Activated CD4-positive, alpha-beta T cell treated with anti-CD3 and anti-CD28 coated beads, Interleukin-2, Interleukin-6, amounts not matched to agents 100 ng/mL and 50 ng/mL, durations not matched to agents 16 hours and 8 hours (primary cell): ENCODE measurements at places on chromosomes 12 and 14.

- DNase-seq: no peak
These were observed 2.4 kb downstream of the DYNC1H1 start for GRCh38 chr14:101966742-101967141.

GRCh38 chr12:52254965-52255751, 19.3 kb upstream of the KRT86 start:
- DNase-seq: no peak

- no peak for DNase-seq
These were observed 46.5 kb downstream of the PAPLN start for GRCh38 chr14:73283608-73284379.

- DNase-seq: no peak
These were observed 143.5 kb downstream of the SSPN start for GRCh38 chr12:26338586-26339572.

- no peak for DNase-seq
These were observed 8.2 kb downstream of the KCNA5 start for GRCh38 chr12:5051913-5052312.

- no peak for DNase-seq
These were observed 71.0 kb downstream of the SLC6A15 start for GRCh38 chr12:84841591-84841990.

- no peak for DNase-seq
These were observed 18.6 kb downstream of the LRTM2 start for GRCh38 chr12:1838994-1839365.

DNA sequence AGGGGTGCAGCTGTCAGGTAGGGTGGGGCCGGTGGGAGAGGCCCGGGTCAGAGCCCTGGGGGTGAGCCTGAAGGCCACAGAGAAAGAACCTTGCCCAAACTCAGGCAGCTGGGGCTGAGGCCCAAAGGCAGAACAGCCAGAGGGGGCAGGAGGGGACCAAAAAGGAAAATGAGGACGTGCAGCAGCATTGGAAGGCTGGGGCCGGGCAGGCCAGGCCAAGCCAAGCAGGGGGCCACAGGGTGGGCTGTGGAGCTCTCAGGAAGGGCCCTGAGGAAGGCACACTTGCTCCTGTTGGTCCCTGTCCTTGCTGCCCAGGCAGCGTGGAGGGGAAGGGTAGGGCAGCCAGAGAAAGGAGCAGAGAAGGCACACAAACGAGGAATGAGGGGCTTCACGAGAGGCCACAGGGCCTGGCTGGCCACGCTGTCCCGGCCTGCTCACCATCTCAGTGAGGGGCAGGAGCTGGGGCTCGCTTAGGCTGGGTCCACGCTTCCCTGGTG, 10.5 kb downstream of the MMP14 start:
- DNase-seq: no peak

DNA sequence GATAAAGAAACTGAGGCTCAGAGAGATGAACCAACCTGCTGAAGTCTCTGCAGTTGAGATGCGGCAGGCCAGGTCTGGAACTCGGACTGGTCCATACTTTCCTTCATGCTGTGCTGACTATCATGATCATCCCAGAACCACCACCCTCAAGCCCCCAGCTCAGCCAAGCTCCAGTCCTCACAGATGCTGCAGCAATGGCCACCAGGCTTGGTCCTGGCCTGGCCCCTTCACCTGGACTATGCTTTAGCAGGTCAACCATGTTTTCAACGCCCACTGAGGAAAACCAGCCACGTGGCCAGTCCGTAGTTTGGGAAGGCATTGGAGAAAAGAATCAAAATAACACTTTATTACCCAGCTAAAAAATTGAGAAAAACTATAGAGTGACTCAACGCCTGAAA, 1.4 kb downstream of the GPR68 start:
- DNase-seq: peak; percentile 59

DNA sequence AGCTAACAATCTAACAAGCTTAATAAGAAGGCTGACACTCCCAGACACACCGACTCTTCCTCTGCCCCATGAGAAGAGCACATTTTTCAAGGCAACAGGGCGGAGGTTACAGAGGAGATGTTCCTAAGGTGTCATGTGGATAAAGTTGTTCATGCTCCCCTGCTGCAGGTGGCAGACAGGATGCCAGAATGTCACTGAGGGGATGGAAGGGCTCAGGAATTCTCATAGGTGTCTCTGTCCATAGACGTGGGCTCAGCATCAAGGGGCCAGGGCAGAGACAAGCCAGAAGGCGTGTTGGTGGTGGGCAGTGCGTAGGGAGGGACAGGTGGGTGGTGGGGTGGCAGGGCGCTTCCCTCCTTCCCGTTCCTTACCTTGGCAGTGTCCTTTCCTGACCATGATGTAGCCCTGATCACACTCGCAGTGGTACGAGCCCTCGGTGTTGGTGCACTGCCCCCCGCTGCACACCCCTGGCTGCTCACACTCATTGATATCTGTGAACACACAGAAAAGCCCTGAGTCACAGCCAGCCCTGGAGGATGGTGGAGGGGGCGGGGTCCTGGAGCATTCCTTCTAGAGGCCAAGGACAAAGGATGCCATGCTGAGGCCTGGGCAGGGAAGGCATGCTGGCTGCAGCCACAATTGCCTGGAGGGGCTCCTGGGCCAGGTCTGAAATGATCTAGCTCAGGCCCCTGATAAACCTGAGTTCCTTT, 23.0 kb downstream of the ISCA2 start:
- DNase-seq: no peak
